Dermis microvascular lymphatic vessel endothelial cell (primary cell): ENCODE measurements at places on chromosomes 4 and X. TPM values are rescaled to one million over a fixed set of nuclear protein-coding genes. Genes with fewer than 3 reads are reported as not detected.

PRSS12 gene
- total RNA-seq: 5.9 and 17.8 TPM in 2 replicates

- DNase-seq: no peak
These were observed 1504.8 kb downstream of the C4orf33 start for GRCh38 chr4:130600706-130601105.

GRCh38 chrX:17542123-17542522 lies 167.1 kb downstream of the NHS start:
- DNase-seq: no peak

DNA sequence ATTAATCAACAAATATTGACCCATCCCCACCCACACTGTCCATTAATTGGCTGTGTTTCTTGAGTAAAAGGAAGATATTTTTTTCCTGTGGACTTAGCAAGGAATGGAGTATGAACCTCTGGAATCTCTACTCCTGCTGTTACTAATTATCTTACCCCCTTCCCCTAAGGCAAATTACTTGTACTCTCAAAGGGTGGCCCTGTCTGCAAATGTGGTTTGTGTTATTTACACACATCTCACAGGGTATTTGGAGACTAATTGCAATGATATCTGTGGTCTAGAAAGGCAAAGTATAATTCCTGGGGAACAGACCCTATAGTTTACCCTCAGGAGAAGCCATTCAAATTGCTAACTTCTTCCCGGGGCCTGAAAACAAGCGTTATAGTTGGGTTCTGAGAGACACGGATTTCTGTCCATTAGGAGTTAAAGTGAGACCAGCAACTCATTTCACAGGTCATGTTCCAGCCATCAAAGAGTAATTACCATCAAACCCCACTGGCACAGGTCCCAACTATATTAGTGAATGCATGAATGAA lies 133.0 kb upstream of the RASGEF1B start:
- no peak for DNase-seq

GRCh38 chrX:19799319-19800182 lies 87.8 kb downstream of the SH3KBP1 start:
- DNase-seq: peak; percentile 61

DNA sequence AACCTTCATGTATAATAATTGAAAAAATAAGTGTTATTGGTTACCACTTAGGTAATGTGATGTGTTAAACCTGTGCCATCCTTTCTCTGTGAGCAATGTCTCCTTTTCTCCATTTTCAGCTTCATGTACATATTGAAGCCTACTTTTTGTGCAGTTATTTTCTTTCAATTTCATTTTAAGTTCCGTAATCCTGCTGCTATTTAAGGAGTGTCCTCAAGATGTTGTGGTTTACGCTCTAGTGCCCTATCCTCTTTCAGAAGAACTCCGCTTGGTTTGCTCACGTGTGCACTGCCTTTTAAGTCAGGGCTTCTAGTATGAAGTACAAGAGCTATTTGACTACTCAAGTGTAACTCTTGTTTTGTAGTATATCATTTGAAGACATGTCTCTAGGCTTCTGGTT lies 2253.2 kb upstream of the TENM3 start:
- no peak for DNase-seq

SPANXN3 gene
- not detected in 2 replicates for total RNA-seq

GRCh38 chr4:151055539-151055938 lies 40.5 kb upstream of the LRBA start:
- no peak for DNase-seq

CLCN4 gene
- 5.4 and 6.3 TPM in 2 replicates for total RNA-seq

NAA10 gene
- 47.5 and 52.6 TPM in 2 replicates for total RNA-seq

GRCh38 chrX:30312858-30313257 lies 3.7 kb upstream of the NR0B1 start:
- no peak for DNase-seq

SLITRK4 gene
- total RNA-seq: 0.13 TPM in 2 replicates

TKTL2 gene
- not detected in 2 replicates for total RNA-seq

AADAT gene
- total RNA-seq: 0.51 and 1.4 TPM in 2 replicates

DNA sequence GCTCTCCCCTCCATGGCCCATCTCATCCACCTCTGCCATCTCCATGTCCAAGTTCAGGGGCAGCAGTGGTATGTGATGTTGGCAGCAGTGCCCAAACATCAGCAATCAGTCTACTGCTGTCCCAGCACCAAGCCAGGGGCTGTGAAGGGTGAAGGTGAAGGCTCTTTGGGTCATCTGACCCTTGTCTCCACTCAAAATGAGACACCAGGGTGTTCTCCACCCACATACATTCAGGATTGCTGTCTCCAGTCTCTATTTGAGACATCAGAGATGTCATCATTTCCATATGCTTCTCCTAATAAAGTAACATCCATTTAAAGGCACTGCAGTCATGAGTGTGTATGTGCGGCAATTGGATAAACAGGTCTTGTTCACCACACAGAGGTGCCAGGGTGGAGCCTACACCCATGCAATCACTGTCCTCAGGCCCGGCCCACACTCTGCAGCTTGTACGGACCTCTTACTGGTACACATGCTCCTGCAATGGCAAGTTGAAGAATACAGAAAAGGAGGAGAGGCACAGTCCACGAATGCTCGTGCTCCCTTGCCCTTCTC lies 22.2 kb downstream of the MAML3 start:
- no peak for DNase-seq

MTTP gene
- total RNA-seq: not detected in 2 replicates

- no peak for DNase-seq
These were observed 77.3 kb downstream of the SHROOM4 start for GRCh38 chrX:50736656-50737055.
